ENCODE measurements at places on chromosomes 5 and 9.

- DNase-seq = no peak
Measured at GRCh38 chr5:95973793-95974325, 12.2 kb upstream of the ELL2 start.

GRCh38 chr9:110936719-110937452 is 101.4 kb downstream of the LPAR1 start:
- no peak for DNase-seq

DNA sequence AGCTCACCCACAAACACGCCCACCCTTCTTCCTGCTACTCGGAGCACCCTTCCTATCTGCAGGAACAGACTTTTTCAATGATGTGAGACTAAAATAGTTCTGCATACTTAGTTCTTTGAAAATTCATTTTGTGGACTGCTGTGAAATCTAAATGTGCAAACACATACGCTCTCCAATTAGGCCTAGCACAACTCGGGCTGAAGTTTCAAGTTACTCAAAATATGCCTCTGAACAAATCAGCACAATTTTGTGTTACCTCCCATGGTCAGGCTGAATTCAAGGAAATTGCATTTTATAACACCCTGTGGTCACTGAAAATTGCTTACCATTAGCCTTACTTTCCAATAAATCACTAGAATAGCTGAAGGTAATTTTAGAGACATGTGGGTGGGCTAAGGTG is 323.8 kb upstream of the ADCY2 start:
- DNase-seq = no peak

- no peak for DNase-seq
Measured at GRCh38 chr5:135490245-135491037, 38.3 kb upstream of the TIFAB start.

- DNase-seq = no peak
Measured at GRCh38 chr5:103120607-103121200, 603 bp downstream of the PPIP5K2 start.

GRCh38 chr5:83281658-83282057 is 189.9 kb upstream of the VCAN start:
- no peak for DNase-seq

DNA sequence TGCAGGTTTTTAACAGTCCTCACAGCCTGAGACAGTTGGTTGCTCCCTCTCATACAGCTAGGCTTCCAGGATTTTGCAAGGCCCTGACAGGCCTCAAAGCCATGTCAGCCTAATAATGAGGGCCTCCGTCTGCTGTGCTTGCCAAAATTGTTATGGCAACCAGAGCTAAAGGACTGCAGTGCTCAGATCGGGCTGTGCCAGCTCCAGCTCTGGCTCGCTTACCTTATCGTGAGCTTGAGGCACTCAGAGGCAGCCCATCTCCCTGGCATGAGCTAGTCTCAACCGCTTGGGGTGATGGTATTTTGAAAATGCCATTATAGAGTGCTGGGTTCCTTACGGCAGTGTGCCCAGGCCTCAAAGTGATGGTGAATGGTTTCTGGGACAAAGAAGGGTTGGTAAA is 8.4 kb downstream of the MTAP start:
- DNase-seq = no peak

GRCh38 chr5:136906545-136906944 is 541.2 kb upstream of the TRPC7 start:
- no peak for DNase-seq

DNA sequence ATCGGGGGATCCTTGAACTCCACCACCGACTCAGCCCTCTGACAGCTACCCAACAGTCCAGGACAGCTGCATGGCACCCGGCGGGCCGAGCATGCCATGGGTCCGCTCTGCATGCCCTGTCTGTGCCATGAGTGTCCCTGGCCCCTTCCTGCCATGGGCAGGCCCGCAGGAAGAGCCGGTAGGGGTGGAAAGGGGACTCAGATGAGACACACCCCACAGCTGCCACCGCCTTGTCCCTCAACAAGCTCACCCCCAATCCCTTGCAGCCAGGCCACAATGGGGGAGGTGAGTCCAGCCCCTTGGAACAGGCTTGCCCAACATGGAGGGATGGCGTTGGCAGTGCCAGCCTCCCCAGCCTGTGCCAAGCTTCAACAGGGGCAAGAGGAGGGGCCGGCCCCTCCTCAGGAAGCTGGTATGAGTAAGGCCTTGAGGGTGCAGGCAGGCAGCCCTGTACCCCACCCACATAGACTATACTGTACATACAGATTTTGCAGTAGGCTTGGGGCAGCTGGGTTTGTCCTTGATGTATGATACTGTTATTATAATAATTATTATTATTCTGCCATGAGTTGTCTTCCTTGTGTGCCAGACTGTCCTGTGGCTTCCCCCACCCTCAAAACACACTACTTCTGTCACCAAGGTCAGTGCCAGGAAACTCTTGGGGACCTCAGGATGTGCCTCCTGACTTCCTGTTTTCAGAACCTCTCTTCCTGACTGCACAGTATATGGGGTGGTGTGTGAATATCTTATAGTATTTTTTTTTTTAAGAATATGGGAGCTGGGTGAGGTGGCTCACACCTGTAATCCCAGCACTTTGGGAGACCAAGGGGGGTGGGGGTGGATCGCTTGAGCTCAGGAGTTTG is 12.0 kb upstream of the SLC34A1 start:
- DNase-seq = no peak

DNA sequence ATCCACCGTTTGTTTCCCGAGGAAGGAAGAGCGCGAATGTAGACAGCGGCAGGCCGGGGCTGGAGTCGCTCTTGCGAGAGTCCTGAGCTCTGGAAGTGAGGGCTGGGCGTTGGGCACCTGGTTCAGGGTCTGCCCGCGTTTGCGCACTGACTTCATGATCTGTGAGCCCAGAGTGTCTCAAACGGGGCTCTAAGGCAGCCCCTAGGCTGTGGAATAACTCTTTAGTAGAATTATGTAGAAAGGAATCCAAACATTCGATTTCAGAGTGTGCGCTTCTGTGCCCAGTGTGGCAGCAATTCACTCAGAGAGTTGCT is 478 bp upstream of the GGTA1 start:
- no peak for DNase-seq

DNA sequence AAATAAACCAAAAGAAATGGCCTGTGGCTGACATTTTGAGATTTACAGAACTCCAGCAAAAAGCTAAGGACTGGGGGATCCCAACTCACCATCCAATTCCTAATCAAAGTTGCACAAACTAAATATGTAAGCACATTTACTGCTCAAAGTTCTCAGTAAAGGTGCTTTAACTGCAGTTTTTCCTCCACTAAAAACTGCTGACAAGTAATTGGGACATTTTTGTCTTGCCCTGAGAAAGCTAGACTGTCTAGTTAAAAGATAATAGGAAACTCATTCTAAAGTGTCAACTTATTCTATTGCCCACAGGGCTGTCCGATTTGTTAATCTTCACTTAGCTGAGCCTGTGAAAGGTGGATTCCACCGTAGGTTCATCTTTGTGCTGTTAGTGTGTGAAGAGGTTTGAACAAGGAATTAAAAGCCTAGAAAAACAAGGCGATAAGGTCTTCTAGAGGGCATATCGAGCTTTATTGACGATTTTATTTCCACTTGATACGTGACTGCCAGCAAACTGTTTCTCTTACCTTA is 1.0 kb downstream of the DOCK8 start:
- DNase-seq = no peak

- no peak for DNase-seq
Measured at GRCh38 chr9:89319015-89319905, 960 bp downstream of the SECISBP2 start.

GRCh38 chr5:170660531-170660930 is 123.0 kb upstream of the GABRP start:
- DNase-seq = no peak

- DNase-seq = no peak
Measured at GRCh38 chr9:112404508-112404932, 24.6 kb downstream of the HSDL2 start.

DNA sequence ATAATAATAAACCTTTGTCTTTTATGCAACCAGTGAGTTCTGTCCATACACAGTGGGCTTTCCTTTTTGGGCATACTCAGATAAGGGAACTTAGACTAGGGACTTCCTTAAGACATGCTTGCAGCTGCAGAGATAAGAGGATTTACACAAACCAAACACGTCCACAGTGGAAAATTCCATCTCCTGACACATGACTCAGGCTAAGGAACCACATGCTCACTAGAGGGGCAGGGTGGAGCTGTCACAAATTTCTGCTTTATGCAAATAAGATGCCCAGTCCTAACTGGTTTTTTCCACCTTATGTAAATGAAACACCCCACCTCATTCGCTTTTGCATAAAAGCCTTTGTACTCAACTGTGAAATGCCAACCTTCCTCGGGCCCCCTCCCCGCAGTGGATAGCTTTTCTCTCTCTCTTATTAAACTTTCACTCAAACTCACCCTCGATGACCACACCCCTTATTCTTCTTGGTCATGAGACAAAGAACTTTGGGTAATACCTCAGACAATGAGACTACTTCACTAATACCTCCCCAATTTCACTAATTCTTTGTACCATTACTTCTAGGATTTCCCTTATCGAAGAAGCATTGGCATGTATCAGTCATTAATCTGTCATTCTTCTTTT is 170.3 kb upstream of the FTMT start:
- no peak for DNase-seq

DNA sequence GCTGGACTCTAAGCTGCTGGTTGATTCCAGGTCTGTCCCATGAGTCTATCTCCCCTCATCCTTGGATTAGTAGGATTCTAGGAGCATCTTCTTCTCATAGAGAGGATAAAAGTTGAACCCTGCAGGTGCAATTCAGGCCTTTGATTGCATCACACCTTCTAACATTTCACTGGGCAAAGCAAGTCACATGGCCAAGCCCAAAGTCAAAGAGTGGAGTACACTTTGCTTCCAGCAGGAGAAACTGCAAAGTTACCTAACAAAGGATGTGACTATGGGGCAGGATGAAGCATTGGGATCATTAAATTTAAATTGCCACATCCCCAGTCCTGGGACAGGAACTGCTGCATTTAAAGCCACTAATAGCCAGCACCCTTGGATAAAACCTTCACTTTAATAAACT is 51.0 kb upstream of the EGFLAM start:
- DNase-seq = no peak

GRCh38 chr5:5387777-5388176 is 34.7 kb upstream of the ICE1 start:
- no peak for DNase-seq

- DNase-seq = no peak
Measured at GRCh38 chr5:3996707-3997336, 401.2 kb downstream of the IRX1 start.

DNA sequence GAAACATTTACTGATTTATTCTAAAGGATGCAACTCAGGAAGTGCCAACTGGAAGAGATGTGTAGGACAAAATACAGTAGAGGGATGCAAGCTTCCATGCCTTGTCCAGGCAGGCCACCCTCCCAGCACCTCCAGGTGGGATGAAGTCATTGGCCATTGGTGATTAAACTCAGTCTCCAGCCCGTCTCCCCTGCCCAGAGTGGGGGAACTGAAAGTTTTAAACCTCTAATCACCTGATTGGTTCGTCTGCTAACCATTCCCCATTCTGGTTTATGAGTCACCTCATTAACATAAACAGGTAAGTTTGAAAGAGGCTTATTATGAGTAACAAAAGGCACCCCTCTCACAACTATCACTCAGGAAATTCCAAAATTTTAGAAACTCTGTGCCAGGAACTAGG is 8.1 kb downstream of the TNFAIP8 start:
- DNase-seq = no peak

DNA sequence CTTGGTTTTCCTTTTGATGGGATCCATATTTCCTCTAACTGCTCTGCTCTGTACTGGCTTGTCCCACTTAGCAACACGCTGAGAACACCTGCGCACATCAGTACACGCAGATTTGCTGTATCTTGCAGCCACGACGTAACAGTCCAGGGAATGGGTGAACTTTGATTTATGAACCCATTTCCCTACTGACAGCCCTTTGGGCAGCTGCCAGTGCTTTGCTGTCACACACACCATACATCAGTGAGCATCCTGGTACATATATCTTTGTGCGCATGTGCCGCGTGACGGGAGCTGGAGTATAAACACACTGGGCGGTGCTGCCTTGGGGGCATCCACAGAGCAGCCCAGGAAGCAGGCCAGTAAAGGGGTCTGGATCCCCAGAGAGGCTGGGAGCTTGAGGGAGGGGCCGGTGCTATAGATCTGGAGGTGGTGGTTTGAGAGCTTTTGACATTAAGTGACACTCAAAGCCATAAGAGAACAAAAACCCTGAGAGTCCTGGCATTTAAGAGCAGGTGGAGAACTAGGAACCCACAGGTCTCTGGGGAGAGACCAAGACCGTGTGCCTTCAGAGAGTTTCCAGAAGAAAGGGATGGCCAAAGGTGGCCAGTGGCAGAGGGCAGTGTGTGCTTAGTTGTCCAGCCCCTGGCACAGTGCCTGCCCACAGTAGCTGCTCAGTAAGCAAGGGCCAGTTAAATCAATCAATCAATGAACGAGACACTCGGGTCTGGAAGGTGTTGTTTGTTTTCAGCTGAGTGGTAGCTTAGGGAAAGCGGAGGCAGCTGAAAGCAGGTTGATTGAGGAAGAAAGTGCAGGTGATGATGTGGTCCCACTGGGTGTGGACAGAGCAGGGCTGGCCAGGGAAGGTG is 53.7 kb downstream of the LMX1B start:
- no peak for DNase-seq

- no peak for DNase-seq
Measured at GRCh38 chr5:157241483-157241882, 24.4 kb upstream of the CYFIP2 start.

DNA sequence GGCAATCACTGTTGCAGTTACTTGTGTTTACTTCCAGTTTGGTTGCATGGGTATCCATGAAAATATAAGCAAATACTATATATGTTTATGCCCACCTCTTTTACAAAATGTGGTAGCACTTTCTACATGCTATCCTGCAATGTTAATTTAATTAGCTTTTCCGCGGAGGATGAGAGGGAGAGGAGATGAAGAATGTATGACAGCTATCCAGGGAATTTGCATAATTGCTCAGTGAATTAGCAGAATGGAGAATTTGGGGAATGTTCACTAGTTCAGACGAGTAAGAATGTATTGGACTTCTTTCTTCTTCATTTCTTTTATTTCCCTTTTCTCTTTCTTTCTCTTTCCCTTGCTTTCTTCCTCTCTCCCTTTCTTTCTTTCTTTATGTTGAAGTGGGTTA is 140.7 kb upstream of the SLC28A3 start:
- no peak for DNase-seq

DNA sequence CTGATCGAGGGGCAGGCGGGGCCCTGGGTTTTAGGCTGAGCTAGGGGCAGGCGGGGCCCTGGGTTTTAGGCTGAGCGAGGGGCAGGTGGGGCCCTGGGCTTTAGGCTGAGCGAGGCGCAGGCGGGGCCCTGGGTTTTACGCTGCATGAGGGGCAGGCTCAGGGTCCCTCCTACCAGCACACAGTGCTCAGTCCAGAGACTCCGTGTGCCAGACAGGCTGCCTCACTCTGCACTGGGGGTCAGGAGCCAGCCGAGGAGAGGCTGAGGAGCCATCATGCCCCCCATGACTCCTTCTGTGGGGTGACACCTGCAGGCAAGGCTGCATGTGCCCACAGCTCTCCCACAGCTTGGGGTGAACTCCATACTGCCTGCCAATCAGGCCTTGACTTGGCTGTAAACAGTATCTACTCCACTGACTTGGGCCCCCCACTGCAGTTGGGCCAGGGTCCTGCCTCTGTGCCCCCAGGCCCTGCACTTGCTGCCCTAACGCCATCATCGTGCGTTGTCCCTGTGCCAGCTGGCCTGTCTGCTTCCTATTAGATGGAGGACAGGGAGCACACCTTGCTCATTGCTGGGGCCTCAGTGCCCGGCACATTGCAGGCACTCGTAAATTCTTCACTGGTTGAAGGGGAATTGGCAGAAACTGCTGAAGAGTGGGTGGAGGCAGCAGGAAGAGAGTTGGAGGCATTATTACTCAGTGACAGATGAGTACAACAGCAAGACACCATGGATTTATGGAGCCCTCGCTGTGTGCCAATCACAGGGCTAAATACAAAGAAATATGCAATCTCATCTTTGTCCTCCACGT is 78.6 kb downstream of the AMBP start:
- no peak for DNase-seq

- no peak for DNase-seq
Measured at GRCh38 chr5:160469156-160470144, 47.8 kb downstream of the PTTG1 start.

All from stimulated activated CD4-positive, alpha-beta T cell treated with anti-CD3 and anti-CD28 coated beads, Interleukin-1b, Interleukin-23, amount 100 ng/mL, for 4 hours (primary cell).